WERI-Rb-1 (cell line): ENCODE measurements at places on chromosomes 16 and 17.

- no peak for DNase-seq
These were observed 156.8 kb upstream of the CDH13 start for GRCh38 chr16:82470016-82470415.

DNA sequence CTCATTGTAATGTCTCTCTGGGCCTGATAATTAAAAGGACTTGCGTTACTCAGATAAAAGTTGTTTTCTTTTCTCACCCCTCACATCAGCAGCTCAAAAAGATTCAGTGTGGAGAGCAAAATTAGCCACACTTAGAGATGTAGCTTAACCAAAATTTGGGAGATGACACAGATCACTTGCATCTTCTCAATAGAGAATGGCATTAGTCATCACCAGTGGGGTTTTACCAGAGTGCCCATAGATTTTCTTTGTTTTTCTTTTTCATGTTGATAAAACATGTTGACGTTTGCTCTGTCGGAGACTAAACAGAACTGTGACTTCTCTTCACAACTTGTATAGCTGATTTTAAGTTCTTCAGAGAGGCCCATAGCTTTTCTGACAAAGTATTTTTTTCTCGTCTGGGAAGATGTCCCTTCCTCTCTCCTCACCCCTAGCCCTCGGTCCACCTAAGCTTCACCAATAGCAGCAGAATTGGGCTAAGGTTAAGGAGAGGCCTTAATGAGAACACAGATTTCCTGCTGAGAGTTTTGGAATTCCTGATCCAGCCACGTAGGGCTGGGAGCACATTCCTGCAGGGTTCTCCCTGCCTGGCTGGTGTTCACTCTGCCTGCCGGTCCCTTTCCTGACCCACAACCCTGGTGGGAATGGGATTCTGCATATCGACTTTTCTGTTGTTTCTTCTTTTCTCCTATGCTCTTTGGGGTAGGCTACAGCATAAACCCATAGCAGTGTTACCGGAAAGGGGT, 92.6 kb downstream of the CACNG3 start:
- no peak for DNase-seq

- no peak for DNase-seq
These were observed 4.9 kb downstream of the UBE2O start for GRCh38 chr17:76447931-76448652.

GRCh38 chr17:63268827-63269226, 177.3 kb downstream of the CYB561 start:
- DNase-seq = no peak

DNA sequence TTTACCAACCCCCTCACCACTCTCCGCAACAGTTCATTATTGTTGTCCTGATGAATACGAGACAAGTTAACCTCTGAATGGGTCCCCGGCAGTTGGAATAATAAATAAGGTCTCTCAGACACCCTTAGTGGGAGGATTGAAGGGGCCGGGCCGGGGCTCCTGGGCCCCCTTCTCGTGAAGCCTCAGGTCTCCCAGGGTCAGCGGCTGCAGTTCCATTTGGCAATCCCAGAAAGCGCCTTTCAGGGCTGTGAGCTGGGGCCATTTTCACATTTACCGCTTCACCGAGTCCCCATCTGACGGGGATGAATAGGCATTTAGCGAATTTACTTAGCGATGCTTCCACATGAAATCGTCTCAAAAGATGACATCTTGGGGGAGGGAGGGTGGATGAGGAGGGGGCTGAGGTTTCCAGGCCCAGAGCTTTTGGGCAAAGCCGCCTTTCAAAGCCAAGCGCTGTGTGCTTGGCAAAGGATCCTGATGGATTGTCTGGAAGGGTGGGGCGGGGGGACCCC, 309.8 kb downstream of the XYLT1 start:
- DNase-seq = no peak

DNA sequence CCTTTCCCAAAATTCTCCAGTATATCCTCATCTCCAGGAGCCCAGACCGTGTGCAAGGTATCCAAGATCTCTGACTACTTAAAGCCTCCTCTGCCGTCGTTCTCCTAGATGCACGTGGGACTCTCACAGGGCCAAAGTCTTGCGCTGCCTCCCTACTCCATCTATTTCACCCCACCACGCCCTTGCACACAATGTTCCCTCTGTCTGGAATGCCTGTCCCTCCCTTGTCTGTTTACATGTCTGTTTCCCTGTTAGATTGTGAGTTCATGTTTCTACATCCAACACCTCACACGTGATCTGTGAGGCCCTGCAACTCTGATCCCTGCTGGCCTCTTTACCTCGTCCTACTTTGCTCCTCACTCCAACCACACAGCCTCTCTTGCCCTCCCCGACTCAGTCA, 4.9 kb upstream of the FZD2 start:
- DNase-seq = no peak

DNA sequence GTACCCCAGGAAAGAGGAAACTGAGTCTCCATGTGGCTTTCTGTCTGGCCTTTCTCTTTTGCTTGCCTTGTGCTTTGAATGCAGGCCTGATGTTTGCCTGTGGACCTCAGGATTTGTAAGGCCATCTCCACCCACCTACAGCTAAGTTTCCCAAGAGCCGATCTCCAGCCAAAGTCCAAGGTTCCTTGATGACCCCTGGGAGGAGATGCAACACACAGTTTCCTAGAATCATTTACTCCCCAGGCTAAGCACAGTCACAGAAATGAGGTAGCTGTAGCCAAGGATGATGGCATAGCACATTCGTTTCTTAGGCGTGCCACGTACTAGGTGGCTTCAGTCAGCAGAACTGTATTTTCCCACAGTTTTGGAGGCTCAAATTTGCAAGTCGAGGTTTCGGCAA, 595.4 kb downstream of the MAF start:
- DNase-seq = no peak

DNA sequence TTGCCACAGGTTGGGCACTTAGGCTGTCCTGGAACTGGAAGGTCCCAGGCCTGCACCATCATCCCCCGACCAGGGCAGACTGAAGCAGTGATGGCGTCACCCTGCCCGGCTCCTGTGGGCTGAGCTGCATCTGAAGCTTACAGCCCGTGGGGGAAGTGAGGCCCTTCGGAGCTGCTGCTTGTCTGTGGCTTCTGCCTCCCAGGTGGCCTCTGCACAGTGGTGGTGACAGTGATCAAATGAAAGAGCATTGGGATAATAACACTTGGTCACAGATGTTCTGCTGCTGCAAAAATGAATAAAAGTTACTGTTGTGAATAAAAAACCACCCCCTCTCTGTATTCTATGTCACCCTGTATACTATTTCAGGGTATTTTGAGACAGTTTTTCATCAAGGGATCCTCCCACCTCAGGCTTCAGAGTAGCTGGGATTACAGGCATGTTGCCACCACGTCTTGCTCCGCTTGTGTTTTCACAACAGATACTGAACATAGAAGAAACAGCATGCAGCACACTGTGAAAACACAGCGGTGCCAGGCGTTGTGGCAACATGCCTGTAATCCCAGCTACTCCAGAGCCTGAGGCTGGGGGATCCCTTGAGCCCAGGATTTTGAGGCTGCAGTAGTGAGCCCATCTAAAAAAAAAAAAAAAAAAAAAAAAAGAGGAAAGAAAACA, 165.0 kb downstream of the LGALS9B start:
- no peak for DNase-seq

DNA sequence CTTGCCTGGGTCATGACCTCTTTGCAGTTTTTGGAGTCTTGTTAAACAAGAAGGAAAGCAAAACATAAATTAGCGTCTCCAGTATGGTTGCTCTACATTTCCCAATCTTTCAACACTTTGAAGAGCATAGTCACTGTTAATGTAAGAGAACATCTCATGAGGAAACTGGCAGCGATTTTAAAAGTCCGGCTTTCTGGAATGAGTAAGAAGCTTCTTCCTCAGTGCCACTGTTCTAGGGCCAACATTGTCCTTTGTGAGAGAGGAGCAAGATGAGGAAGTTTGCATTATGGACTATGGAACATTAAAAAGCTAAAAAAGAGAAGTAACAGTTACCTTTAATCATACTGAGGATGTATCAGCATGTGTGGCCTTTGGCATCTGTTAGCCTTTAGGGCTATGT, 73.1 kb downstream of the WNT3 start:
- no peak for DNase-seq

- DNase-seq = no peak
These were observed 25.2 kb downstream of the PLD6 start for GRCh38 chr17:17180741-17181525.

DNA sequence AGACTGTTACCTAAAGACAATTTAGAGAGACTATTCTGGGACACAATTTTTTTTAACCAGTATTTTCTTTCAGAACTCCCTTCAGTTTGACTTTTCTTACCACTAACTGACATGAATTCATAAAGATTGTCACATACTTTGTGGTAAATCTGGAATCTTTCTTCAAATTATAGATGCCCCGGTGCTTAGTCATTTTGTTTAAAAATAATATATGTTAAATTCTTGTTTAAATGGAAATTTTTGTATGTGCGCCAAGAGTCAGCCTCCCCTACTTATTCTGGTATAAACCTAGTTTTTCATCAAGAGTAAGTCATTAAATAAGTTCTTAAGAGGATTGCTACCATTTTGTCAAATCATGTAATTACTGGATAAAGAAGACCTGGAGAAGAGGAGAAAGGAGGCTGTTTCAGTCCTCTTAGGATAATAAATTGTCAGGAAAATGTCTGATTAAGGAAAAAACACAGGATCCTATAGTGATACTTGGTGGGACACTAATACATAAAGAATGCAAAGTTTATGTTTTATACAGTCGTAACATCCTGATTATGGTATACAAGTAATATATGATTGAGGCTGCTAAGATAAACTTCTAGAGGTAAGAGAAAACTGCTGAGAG, 424.4 kb downstream of the PMP22 start:
- DNase-seq = no peak

DNA sequence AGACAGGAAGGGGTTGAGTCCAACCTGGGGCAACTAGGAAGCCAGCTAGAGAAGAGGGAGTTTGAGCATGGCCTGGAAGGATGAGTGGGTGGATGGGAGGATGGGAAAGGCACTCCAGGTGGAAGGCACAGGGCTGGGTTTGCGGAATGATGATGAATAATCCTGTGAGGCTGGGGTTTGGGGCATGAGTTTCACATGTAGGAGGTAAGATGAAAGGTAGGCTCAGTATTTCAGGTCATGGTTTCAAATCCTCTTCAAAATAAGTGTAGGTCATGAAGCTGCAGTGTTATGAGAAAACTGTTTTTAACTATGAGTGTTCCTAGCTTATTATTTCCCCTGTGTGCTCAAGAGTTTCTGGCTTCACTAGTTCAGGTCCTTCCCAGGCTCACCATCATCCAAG, 130.3 kb downstream of the SKAP1 start:
- no peak for DNase-seq

- DNase-seq = no peak
These were observed 3.0 kb downstream of the PDZD9 start for GRCh38 chr16:21997697-21998480.

GRCh38 chr17:57569853-57570252, 175.2 kb downstream of the CCDC182 start:
- no peak for DNase-seq

DNA sequence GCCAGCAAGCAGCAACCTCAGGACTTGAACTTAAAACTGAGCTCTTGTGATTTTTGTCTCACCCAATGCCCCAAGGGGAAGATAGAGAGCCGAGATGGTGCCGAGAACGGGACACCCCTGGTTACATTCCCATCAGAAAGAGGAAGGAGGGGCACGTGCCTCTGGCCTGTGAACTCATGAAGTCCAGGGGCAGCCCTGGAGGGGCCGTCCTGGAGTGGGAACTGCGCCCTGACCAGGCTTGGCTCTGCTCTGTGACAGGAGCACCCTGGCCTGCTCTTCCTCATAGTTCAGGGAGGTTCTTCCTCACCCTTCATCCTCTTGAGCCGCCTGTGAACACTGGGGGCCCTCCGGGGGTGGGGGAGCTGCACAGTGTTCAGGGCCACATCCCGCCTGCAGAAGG, 130.3 kb upstream of the FOXF1 start:
- DNase-seq = no peak

GRCh38 chr17:76268015-76268749, 3.0 kb downstream of the UBALD2 start:
- no peak for DNase-seq

- no peak for DNase-seq
These were observed 33.8 kb upstream of the CLEC18A start for GRCh38 chr16:69917311-69917710.
